ENCODE measurements at places on chromosomes 1 and 21.
A peak's percentile ranks its signal among the peaks of the same experiment; 100 is the strongest.

- no peak for DNase-seq
Observed at GRCh38 chr1:205947024-205947423, 3.8 kb upstream of the SLC26A9 start.

- no peak for DNase-seq
Observed at GRCh38 chr1:192888574-192888973, 79.7 kb downstream of the RGS2 start.

GRCh38 chr21:29637134-29637533 lies 302.7 kb downstream of the GRIK1 start:
- no peak for DNase-seq

- no peak for DNase-seq
Observed at GRCh38 chr1:171180670-171181069, 4.4 kb upstream of the FMO2 start.

GRCh38 chr1:226677027-226678020 lies 61.8 kb downstream of the ITPKB start:
- DNase-seq = peak; percentile 74

- no peak for DNase-seq
Observed at GRCh38 chr1:108983114-108983513, 19.8 kb upstream of the CLCC1 start.

GRCh38 chr1:50989694-50990093 lies 19.6 kb downstream of the CDKN2C start:
- DNase-seq = no peak

GRCh38 chr1:75203415-75204277 lies 69.5 kb downstream of the LHX8 start:
- DNase-seq = no peak

DNA sequence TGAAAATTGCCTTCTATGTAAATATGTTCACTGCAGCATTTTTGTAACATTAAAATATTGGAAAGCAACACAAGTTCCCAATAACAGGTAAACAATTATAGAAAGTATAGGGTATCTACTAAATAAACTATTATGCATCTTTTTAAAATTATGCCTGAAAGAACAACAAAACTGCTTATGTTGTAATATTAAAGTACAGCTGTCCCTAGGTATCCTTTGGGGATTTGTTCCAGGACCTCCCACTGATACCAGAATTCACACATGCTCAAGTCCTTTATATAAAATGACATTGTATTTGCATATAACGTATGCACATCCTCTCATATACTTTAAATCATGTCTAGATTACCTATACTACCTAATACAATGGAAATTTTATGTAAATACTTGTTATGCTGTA lies 121.8 kb upstream of the TNFSF4 start:
- no peak for DNase-seq

- DNase-seq = no peak
Observed at GRCh38 chr1:34884961-34885360, 25.4 kb upstream of the SMIM12 start.

- DNase-seq = peak; percentile 74
Observed at GRCh38 chr1:27045973-27046558, 33.4 kb upstream of the TENT5B start.

- DNase-seq = no peak
Observed at GRCh38 chr1:66370462-66370971, 163.4 kb upstream of the SGIP1 start.

GRCh38 chr21:31921079-31921478 lies 48.3 kb downstream of the HUNK start:
- no peak for DNase-seq

DNA sequence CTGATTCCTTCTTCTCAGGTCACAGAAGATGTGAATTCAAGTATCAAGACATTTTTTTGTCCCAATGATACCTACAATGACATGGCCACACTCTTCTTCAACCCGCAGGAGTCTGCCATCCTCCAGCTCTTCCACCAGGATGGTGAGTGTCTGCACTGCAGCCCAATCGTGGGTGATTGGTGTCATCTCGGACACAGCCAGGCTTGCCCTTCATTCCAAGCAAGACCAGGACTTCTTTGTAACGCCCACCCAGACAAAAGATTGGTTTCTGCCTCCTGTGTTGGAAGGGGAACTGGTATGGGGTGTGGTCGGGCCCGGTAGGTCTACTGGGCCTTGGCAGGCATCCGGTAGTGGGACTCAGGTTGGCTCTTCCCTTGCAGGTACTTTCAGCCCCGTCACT lies 14.1 kb downstream of the NPPA start:
- no peak for DNase-seq

GRCh38 chr1:82445827-82446226 lies 645.1 kb downstream of the ADGRL2 start:
- no peak for DNase-seq

- DNase-seq = no peak
Observed at GRCh38 chr1:51417496-51418383, 87.4 kb upstream of the TTC39A start.

GRCh38 chr1:234597894-234598293 lies 12.1 kb downstream of the IRF2BP2 start:
- DNase-seq = no peak

DNA sequence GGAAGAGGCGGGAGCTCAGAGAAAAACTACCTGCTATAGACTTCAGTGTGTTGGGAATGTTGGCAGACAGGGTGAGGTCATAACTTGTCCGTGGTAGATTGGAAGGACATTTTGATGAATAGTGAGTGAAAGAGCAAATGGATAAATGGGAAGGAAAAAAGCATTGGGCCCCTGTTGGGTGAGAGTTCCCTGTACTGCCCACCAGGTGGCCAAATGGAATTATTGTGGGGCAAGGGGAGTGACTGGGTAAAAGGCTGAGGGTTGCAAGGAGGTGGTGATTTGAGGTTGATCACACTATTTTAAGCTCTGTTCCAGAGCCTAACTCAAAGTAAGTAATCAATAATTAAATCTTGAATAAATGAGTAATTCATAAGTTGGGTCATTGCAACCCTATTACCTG lies 60.4 kb downstream of the MRPS6 start:
- no peak for DNase-seq

- no peak for DNase-seq
Observed at GRCh38 chr1:227392984-227393764, 74.9 kb upstream of the CDC42BPA start.

- peak; percentile 69 for DNase-seq
Observed at GRCh38 chr1:156281281-156281680, 1.3 kb downstream of the SMG5 start.

DNA sequence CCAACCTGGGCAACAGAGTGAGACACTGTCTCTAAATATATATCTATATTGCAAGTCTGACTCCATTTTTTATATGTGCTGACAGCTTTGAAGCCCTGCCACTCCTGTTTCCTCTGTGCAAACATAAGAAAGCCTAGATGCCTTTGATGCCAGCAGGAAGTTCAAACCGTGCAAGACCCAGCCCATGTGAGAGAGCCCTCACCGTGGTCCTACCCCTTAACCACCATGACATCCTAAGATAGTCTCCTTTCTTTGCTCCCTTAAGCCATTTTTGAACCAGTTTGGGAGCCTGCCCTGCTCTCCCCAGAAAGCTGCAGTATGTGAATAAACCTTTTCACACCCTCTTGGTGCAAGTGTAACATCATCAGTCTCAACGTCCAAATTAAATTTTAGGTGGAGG lies 3.7 kb upstream of the DIPK1A start:
- DNase-seq = no peak

GRCh38 chr1:43492826-43493225 lies 37.9 kb upstream of the PTPRF start:
- no peak for DNase-seq

DNA sequence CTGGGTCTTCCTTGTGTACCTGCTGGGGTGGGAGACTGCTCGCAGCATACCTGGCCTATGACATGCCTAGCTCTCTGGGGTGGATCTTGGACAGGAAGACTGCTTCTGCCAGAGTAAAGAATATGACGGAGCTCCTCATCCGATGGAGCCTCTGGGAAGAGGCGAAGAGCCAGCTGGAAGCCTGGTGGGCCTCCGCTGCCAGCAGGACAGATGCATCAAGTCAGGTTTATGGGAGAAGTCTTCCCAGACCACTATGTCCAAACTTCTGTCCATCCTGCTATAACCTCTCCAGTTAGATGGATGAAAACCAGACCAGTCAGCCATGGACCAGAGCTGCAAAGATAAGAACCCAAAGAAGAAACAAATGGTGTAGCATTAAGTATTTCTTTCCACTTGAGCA lies 27.7 kb upstream of the NGF start:
- peak; percentile 22 for DNase-seq

GRCh38 chr1:172935062-172935592 lies 115.6 kb downstream of the TNFSF18 start:
- no peak for DNase-seq

GRCh38 chr1:197618061-197618460 lies 157.2 kb downstream of the DENND1B start:
- DNase-seq = no peak

DNA sequence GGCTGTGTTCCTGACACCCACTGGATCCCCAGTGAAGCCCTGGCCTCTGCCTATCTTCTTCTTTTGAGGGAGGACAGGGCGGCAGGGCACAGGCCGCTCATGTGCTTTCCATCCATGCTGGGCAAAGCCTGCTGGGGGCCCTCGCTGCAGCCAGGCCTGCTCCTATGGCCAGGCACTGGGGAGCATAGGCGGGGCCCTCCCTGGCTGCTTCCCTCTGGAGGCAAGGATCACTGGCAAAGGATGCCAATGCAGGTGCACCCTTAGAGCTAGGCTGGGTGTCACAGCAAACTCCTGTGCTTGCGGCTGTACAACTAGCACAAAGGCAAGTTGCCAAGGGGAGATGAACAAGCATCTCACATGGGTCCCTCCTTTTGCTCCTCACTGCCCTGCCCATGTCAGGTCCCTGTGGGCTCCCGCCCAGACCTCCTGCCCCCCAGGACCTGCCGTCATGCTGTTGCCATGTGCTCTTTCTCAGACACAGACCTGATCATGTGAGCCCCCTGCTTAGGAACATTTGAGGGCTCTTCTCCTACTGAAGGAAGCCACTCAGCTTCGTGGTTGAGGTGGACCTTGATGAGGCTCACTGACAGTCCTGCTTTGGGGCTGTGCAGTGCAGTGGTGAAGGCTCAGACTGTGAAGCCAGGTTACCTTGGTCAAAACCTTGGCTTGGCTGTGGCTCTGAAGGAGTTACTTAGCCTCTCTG lies 393.6 kb downstream of the PTPRU start:
- DNase-seq = no peak

- DNase-seq = peak; percentile 19
Observed at GRCh38 chr21:31409831-31410487, 65.9 kb upstream of the TIAM1 start.

DNA sequence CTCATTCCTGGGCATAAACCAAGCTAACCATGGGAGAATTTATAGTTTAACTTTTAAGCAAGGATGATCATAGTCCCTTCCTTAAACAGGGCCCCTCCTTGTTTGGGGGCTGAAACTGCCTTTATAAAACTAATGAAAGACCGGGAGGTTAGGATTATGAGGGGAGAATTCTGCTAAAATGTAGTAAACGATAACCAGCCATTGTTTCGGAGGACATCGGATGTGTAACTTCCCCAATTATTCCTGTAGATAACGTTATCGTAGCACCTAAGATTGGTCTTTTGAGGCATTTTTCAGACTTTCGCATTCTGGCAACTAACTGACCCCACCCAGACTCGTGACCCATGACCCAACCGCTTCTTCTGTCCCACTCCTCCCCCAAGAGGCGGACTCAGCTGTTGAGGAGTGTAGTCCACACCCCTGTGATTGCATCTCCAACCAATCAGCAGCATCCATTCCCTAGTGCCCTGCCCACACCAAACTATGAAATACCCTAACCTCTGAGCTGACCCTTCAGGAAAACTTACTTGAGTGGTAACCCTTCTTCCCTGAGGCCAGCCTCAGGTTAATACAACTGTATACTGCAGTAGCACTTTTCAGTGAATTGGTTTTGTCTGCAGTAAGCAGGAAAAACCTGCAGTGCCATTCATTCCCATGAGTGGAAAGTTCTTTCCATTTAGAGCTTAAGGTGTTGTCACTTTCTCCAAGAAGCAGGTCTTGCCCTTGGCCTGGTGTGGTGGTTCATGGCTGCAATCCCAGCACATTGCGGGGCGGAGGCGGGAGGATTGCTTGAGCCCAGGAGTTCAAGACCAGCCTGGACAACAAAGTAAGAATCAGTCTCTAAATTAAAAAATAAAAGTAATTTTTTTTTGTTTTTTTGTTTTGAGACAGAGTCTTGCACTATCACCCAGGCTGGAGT lies 823 bp upstream of the SYF2 start:
- DNase-seq = peak; percentile 83

DNA sequence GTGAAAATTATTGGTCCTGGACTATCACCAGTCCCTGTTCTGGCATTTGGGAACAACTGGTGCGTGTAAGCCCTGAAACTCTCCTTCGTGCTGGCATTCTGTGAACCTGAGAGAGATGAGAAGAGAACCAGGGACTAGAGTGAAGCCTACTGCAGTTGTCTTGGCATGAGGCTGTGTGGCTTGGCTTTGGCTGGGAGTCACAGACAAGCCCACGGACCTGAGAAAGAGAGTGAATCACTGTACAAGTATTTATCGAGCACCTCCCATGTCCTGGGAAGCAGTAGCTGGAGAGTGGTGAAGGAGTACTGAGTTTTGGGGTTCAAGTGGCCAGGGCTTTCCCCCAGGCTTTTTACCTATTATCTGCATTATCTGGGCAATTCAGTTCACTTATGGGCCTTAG lies 63.3 kb downstream of the FGGY start:
- no peak for DNase-seq

- no peak for DNase-seq
Observed at GRCh38 chr1:89705901-89706699, 73.2 kb downstream of the LRRC8C start.

DNA sequence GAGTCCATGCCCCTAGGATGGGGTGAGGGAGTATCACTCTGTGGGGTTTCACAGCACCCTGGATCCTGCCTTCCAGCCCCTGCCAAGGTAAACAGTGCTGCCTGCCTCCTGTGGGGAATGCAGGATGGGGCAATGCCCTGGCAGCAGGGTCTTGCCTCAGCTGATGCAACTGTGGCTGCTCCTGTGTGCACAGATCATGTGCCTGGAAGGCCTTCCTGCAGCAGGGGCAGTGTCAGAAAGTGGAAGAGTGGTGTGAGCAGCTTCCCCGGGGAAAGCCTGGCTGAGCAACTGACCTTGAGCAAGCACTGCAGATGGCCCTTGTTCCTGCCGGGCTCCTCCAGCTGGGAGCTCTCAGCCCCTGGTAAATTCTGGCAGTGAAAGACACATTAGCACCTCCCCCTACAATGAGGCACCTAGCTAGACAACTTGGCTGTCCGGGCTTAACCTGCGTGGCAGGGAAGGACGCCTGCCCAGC lies 9.9 kb downstream of the TOR3A start:
- peak; percentile 42 for DNase-seq

- DNase-seq = no peak
Observed at GRCh38 chr1:7495962-7496361, 275.1 kb upstream of the VAMP3 start.

GRCh38 chr1:53377438-53377841 lies 49.6 kb upstream of the LRP8 start:
- no peak for DNase-seq

DNA sequence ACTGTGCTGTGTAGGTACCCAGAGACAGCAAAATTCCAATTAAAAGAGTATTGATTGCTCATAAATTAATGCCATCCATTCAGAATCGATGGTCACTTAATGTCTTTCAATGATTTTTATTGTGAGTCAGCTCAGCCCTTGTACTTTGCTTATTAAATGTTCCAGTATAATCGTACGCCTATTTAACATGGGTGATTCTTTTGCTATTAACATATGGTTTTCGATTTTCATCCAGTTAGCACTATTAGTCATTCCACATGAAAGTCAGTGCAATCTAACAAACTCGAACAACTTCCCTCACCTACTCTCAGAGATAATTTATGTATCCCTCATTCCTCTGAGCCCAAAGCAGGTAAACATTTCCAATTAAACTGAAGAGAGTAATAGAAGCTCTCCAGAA lies 109.6 kb upstream of the APP start:
- DNase-seq = no peak
